Vagina (tissue), 2 donors: ENCODE measurements at places on chromosomes 13 and 19.

DNA sequence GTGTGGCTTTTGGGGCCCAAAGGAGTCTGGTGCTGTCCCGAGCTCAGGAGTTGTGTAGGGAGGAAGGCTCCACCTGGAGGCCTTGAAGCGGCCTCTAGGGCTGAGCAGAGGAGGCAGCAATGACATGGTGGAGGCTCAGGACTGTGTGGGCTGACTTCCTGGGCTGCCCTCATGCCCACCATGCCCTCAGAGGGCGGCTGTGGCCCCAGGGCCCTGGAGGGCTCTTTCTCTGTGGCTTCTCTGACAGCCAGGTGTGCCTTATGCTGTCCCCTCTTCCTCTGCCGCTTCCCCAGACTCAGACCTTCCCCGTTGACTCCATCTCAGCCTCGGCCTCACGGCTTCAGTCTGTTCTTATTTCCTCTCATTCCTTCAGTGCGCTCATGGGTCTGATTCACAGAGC, 35.5 kb upstream of the ANKRD10 start:
- DNase-seq = peak; percentile 25

- DNase-seq = no peak
These were observed 38.2 kb downstream of the TMTC4 start for GRCh38 chr13:100636441-100636840.

GRCh38 chr13:25906191-25906661, 145.6 kb downstream of the SHISA2 start:
- DNase-seq = no peak

- no peak for DNase-seq
These were observed 5.5 kb upstream of the ZNF428 start for GRCh38 chr19:43624933-43625332.

- no peak for DNase-seq
These were observed 65.1 kb upstream of the TEX29 start for GRCh38 chr13:111255228-111255790.

DNA sequence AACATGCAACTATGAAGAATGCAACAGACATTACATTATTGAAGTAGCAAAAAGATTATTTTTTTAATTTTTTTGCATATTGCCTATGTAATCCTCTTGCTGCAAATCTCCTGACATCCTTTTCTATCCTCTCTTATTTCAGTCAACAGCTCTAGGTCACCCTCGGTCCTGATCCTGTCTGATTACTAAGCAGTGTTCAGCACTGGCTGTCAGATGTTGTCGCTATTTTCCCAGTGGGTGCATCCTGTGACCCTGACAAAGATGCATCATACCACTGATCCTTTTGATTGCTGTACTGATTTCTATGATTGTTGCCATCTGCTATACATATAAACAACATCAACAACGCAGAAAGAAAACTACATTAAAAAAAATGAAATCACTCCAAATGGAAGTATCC, 443.7 kb upstream of the PRR20A start:
- no peak for DNase-seq

DNA sequence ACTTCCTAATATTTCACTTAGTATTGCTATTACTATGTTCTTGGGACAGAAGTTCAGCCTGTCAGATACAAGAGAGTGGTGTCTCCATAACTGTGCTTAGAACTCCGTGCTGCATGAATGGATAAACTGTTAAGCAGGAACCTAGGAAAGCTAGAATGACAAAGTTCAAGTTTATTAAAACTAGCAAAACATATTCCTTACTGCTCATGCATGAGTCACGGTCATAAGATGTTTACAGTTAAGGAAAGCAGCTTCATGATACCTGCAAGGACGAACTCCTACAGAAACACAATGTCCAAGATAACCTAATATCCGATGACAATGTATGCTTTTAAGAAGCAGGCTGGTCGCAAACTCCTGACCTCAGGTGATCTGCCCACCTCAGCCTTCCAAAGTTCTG, 6.0 kb upstream of the ZNF765 start:
- DNase-seq = no peak

DNA sequence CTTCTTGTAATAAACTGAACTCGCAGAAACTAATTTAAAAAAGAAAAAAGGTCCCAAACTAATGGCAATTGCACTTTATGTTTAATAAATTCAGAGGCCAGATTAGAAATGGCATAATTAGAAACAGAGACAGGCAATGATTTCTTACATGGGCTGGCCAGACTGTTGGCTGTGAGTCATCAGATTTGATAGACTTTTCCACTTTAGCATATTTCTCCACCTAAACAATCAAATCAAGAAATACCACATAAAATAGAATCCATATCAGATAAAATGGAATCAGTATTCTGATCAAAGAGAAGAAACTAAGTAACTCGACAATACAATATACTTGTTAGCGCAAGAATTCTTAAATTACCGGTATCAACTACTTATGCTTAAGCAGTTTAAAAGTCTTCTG, 29.0 kb downstream of the EXOSC8 start:
- DNase-seq = no peak

DNA sequence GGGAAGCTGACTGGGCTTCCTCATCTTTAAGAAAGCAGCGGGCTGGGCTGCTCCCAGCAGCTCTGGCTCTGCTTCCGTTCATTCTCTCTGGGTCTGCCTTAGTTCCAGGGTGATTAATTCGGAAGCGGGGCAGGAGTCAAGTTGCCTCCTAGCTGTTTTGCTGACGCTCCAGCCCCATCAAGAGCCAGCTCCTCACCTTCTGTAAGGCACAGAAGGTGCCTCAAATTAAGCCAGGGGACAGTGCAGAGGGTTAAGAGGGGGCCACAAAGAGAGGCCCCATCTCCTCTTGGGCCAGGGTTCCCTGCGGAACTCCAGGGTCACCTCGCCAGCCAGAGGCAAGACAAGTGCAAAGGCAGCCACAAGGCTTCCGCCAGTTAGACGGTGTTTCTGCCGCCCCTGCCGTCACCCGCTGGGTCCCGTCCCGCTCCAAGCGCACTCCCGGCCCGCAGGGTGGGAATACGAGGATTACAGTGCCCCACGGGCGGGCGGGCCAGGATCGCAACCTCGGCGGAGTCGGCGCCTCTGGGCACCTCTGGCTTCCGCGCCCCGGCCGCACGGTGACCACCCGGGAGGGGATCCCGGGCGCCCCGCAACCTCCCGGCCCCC, 508 bp downstream of the SLC15A1 start:
- no peak for DNase-seq

DNA sequence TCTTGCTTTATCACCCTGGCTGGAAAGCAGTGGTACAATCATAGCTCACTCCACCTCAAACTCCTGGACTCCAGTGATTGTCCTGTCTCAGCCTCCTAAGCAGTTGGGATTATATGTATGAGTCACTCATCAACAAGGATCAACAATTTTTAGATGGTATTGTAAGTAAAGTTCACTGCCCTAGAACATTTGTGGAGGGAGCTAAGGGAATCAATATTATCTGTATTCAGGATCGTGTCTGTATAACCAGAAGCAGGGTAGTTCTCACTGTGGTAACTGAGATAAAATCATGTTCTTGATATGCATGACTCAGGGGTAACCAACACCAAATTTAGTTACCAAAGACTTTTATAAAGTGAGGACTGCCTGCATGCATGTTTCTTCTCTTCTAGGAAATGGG, 27.0 kb downstream of the ZMYM5 start:
- no peak for DNase-seq

GRCh38 chr13:76813891-76814290, 72.3 kb downstream of the KCTD12 start:
- no peak for DNase-seq

DNA sequence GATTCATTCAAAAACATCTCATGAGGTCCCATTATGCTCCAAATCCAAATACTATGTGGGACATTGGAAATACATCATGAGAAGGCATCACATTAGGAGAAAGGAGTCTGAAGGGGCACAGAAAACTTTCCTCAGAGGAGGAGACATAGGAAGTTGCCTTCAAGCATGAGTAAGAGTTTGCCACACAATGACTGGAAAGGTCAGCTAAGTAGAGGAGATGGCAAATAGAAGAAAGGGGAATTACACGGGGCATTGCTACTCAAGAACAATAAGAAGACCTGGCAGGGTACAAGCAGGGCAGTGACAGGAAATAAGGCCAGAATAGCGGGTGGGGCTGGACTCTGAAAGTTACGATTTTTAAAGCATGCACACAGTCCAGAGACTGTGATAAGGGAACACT, 231.6 kb downstream of the SPRY2 start:
- DNase-seq = no peak

DNA sequence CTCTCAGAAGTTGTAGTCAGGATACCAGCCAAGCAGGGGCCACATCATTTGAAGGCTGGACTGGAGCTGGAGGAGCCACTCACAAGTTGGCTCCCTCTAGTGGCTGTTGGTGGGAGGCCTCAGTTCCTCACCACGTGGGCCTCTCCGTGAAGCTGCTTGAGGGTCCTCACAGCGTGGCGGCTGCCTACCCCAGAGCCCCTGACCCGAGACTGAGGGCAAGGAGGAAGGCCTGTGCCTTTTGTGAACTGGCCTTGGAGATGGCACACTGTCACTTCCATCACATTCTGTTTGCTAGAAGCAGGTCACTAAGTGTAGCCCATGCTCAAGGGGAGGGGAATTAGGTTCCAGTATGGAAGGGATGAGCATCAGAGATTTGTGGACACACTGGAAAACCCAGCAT, 14.6 kb downstream of the GNA11 start:
- no peak for DNase-seq

DNA sequence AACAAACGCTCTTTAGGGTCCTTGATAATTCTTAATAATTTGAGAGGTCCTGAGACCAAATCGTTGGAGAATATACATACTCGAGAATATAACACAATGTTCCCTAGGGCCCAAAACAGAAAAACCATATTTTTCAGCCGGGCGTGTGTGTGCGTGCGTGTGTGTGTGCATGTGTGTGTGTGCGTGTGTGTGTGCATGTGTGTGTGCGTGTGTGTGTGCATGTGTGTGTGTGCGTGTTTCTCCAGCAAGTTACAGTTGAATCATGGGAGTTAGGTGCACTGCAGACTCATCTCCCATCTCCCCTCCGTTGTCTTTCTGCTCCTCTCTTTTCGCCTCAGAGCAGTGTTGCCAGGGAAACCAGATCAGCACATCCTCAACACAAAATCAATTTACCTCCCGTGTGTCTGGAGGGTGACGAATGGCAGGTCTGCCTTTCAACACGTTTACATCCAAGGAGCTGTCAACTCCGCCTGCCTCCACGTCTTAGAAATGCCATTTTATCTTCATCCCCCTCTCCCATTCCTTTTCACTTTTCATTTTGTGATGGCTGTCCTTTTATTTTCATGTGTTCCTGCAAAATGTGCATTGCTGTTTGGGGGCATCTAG, 8.3 kb upstream of the PNMA8B start:
- DNase-seq = no peak

- DNase-seq = no peak
These were observed 9.7 kb downstream of the LPAR6 start for GRCh38 chr13:48403151-48403631.

DNA sequence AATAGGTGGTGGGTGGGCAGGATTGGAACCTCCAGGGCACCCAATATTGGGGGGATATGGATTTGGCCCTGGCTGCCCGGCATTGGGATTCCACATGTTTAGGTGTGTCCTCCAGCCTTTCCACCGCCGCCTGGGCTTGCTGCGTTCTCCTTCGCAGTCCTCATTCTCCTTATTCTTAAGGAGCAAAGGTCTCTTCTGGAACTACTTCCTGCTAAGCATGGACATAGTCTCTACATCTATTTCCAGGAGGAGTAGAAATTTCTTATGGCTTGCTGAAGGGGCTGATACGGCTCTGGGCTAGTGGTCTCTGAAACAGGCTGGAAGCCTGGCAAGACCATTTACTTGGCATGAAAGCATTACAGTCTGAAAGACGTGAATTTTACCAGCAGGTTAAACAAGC, 9.2 kb upstream of the FCGBP start:
- DNase-seq = no peak

DNA sequence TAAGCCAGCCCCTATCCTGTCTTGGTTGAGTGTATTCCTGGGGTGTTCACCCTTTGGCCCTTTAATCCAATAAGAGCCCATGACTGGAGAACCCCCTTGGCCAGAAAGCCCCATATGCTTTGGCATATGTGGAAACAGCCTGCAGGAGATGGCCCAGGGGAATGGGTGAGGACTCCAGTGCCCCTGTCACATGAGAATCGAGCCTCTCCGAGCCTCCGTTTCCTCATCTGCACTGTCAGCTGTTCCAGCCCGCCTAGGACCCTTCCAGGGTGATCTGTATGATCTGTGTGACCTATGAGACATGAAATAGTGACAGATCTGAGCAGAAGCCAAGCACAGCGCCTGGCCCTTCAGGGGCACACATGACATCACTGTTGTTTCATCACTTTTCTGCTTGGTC, 300.7 kb downstream of the ZNF536 start:
- DNase-seq = no peak

GRCh38 chr13:35838356-35838755, 292.8 kb downstream of the DCLK1 start:
- DNase-seq = no peak

DNA sequence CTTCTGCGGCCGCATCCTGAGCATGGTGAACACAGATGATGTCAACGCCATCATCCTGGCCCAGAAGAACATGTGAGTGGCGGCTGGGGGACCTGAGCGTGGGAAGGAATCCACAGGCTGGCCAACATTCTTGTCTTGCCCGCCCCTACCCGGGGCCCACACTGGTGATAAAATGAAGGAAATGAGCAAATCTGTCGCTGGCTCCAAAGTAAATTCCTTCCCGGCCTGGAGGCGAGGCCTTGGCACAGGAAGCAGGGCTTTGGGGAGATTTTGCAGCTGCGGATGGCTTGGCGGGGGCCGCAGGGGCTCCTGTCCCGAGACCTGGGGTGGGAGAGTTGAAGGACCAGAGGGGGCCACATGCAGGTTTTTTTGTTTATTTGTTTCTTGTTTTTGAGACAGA, 4.4 kb downstream of the KXD1 start:
- no peak for DNase-seq

DNA sequence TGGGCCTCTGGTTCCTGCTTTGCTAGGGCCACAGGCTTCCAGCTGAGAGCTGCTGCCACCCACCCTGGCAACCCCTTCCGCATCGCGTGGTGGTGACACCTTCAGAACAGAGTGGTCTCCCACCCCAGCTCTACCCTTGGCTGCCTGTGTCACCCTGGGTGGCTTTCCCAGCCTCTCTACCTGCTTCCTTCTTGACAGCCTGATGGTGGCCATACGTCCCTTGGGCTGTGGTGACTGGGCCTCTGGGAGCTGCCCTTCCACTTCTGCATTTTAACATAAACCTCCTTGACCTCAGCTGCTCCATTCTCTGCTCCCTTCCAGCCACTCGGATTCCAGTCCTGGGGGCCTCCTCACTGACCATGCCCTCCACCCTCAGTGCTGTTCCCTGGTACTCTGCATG, 17.0 kb downstream of the PAK4 start:
- DNase-seq = no peak

DNA sequence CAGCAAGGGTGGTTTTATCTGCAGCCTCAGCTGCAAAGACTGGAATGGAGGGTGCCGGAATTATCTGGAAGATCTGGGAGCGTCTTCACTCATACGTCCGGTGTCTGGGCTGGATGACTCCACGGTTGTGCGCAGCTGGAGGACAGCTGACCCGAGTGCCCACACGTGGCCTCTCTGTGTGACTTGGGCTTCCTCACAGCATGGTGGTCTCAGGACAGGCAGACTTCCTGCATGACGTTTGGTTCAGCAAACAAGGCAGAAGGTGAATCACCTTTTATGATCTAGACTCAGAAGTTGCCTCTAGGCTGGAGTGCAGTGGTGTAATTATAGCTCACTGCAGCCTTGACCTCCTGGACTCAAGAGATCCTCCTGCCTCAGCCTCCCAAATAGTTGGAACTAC, 33.2 kb downstream of the CACNG6 start:
- no peak for DNase-seq
